Stimulated activated CD4-positive, alpha-beta T cell treated with anti-CD3 and anti-CD28 coated beads, Interleukin-4, amount 100 ng/mL, for 4 hours (primary cell): ENCODE measurements at places on chromosomes 5 and 9.
A peak's percentile ranks its signal among the peaks of the same experiment; 100 is the strongest.

- no peak for DNase-seq
Observed at GRCh38 chr5:11851416-11851815, 52.8 kb downstream of the CTNND2 start.

DNA sequence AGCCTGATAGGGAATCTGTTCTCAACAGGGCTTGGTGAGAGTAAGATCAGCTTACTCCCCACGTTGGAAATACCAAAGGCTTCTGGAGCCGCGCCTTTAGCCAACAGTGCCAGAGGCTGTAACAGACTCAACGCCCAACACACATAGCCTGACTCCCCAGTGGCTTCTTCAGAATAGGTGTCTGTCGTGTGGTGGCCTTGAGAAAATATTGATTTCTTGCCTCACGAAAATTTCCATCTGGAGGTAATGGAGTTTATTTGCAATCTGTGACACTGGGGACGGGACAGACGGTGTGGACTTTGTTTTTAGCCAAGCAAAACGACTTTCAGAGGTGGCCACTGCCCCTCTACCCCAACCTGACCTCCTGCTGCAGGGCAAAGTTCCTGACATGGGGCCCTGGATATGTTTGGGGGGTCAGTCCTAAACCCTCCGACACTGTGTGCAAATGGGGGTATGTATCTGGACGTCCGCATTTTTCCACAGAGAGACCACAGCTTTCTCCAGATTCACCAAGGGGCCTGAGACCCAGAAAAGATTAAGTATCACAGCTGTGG, 189.3 kb downstream of the CDK5RAP2 start:
- DNase-seq, result no peak

- no peak for DNase-seq
Observed at GRCh38 chr9:123753016-123753415, 176.9 kb downstream of the DENND1A start.

DNA sequence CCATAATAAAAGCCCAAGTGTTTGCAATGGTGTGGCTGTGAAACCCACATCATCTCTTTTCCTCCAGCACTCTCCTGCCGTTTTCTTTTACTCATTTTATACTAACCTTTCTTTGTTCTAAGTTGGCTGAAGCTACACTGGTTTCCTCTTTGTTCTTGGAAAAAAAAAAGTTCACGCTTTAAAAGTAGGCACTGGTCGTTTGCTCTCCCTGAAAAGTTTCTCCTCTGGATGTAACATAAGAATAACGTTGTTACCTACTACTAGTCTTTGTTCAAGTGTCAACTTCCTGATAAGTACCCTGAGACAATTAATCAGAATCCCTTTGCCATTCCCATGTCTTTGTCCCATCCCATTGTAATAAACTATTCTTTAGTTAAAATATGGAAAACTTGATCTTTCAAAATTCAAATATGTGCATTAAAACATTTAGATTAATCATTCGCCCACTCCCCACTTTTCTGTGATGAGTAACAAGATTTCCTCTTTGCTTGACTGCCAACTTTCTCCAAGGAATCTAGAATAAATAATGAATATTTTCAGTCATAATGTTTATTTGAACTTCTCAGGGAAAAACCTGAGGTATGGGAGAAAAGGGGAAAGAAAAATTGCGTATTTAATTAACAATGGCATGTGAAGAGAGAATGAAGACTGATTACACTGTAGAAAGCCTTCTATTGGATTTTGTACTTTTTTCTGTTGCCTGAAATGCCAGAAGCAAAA, 454.3 kb upstream of the CTNND2 start:
- no peak for DNase-seq

- DNase-seq, result no peak
Observed at GRCh38 chr9:118281772-118282171, 577.6 kb downstream of the TLR4 start.

DNA sequence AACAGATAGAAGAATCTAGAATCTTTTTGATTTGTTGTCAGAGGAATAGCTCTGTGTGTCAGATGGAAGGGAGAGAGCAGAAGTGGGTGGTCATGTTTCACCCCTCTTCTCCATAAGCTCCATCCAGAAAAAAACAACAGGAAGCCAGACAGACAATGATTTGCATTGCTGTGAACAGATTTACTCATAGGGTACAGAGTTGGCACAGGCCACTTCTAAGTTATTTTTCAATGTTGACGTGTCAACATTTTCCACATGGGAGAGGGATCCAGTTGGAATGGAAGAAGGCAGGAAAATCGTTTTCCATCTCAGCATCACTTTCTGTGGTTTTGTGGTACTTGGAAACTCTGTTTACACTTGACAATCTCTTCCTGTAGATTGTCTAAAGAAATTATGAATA, 86.7 kb downstream of the INSYN2B start:
- DNase-seq, result no peak

DNA sequence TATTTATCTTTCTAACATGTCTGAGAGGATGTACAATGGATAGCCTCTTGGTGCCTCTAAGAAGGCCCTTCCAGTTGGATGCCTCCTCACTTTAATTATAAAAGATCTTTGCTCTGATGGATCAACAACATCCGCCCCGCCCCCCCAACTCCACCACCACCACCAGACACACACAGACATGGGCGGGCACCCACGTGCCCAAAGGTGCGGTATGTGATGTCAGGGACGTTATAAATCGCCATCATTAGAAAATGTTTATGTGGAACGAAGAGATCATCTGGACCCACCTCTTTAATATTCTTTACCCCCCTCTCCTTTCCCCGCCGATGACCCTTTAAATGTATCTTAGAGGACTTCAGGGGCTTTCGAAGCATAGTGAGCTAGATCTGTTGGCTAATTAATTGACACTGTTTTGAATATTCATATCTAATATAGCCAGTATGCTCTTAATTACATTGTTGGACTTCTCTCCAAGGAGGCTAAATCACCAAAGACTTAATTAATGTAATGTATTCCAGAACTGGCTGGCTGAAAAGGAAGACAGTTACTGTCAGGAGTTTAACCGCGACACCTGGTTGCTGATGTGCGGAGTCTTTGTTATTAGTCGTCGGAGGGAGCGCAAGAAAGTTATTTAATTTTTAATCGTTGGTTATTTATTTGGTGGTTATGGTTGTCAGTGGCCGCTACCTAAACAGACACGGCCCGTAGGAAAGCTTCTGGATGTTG, 6.1 kb upstream of the FOXB2 start:
- no peak for DNase-seq

DNA sequence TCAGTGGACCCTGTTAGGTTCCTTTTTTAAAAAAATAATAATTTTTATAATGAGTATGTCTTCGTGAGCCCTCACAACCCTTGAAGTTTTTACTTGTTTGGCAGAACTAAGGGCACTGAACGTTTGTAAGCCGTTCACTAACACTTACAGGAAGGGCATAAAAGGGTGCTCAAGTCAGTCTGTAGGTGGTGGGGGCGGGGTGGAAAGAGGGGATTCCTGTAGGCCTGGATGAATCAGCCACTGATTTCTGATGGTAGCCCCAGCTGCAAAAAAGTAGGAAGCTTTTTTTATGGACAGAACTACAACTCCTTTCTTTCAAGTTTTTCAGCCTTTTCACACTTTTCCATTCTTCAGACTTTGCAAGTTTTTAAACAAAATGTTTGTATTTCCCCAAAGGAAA, 35.8 kb downstream of the PIK3R1 start:
- DNase-seq, result peak; percentile 76

GRCh38 chr5:16994565-16994964, 58.5 kb upstream of the MYO10 start:
- DNase-seq, result no peak

DNA sequence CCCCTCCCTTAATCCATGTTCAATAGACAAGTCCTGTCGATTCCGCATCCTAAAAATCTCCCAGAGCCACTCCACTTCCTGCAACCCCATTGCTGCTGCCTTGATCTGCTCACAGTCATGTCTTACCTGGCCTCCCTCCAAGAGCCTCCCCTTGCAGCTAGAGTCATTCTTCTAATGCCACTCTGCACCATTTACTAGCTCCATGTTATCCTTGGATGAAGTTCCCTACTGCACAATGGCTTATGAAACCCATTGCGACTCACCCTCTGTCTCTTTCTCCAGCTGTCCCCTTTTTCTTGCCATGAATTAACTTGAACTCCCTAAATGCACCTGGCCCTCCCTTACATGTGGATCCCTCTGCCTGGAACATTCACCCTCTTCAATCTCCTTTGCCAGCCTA, 39.5 kb downstream of the MEGF10 start:
- DNase-seq, result no peak

GRCh38 chr5:83552275-83552674, 80.7 kb downstream of the VCAN start:
- no peak for DNase-seq

GRCh38 chr9:18317896-18318295, 156.1 kb upstream of the ADAMTSL1 start:
- no peak for DNase-seq

DNA sequence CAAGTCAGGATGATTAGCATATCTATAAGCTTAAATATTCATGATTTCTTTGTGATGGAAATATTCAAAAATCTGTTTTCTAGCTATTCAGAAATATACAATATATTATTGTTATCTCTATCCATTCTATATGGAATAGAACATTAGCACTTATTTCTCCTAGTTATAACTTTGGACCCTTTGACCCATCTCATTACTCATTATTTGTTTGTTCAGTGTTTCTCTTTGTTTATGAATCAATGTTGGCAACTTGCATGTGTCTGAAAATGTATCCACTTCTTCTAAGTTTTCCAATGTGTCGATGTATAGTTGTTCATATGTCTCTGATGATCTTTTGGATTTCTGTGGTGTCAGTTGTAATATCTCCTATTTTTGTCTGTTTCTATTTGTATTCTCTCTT, 1059.3 kb downstream of the CDH9 start:
- no peak for DNase-seq

GRCh38 chr5:149089796-149090195, 26.9 kb upstream of the SH3TC2 start:
- no peak for DNase-seq

GRCh38 chr9:13942695-13943094, 371.2 kb downstream of the NFIB start:
- DNase-seq, result no peak

DNA sequence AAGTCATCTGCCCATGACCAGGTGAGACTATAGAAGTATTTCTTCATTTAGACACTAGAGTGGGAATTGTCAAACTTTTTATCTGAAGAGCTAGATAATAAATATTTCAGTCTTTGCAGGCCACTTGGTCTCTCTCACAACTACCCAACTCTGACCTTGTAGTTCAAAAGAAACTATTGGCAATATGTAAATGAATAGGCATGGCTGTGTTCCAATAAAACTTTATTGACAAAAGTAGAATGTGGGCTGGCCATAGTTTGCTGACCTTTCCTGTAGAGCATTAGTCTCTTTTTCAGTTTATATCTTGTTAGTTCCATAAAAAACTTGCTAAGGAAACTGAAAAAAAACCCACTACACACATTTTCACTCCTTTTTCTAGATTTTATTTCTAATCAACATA, 535.5 kb downstream of the PRR16 start:
- DNase-seq, result no peak

DNA sequence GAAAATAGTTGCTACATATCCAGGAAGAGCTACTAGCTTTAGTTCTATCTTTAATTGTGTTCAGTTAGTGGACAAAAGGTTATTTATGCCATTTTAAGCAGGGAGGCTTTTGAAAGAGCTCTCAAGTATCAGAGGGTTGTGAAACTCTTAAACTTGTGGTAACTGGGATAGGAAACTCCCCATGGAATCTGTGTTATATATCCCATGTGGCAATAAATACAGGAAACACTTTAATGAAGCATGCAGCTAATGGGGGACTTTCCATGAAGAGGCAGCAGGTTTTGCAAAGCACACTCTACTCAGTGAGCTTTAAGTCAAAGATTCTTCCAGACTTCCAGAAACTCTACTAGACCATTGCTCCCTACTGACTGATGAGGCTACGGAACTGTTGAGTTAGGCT, 805.0 kb upstream of the C9orf72 start:
- DNase-seq, result no peak

DNA sequence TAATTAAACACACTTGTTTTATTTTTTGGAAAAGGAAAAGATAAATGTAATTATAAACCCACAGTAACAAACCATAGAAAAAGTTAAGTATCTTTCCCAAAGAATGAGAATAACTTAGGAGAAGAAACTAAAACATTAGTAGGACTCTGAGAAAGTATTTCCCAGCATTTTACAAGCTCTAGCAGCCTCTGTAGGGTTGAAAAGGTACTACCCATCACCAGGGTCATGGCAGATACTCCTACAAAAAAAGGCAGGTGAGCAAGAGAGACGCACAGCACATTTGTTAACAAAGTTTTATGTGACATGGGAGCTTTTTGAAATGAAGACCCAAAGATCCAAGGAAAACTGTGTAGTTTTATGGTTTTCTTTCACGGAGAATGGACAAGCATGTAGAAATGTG, 77.7 kb upstream of the FAM169A start:
- no peak for DNase-seq

GRCh38 chr9:124513376-124513994, 6.3 kb upstream of the NR5A1 start:
- DNase-seq, result no peak

DNA sequence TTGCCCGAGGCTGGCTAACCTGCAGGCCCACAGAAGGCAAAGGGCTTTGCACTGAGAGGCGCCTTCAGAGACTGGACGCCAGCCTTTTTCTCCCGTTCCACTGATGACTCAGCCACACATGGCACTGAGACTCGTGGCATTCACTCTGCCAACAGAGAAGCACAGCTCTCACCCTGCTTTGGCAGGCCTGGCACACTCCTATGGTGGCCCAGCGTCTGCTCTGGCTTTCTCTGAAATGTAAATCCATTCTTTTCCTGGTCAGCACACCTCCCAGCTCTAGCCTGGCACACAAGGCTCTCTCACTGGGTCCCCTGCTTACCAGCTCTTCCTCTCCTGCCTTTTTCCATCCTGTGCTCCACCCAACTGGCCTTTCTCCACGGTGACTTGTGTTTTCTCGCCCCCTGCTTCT, 5.9 kb upstream of the MELK start:
- DNase-seq, result no peak

- no peak for DNase-seq
Observed at GRCh38 chr5:52805615-52806014, 17.9 kb downstream of the ITGA1 start.

GRCh38 chr5:11527652-11528349, 376.4 kb downstream of the CTNND2 start:
- no peak for DNase-seq

DNA sequence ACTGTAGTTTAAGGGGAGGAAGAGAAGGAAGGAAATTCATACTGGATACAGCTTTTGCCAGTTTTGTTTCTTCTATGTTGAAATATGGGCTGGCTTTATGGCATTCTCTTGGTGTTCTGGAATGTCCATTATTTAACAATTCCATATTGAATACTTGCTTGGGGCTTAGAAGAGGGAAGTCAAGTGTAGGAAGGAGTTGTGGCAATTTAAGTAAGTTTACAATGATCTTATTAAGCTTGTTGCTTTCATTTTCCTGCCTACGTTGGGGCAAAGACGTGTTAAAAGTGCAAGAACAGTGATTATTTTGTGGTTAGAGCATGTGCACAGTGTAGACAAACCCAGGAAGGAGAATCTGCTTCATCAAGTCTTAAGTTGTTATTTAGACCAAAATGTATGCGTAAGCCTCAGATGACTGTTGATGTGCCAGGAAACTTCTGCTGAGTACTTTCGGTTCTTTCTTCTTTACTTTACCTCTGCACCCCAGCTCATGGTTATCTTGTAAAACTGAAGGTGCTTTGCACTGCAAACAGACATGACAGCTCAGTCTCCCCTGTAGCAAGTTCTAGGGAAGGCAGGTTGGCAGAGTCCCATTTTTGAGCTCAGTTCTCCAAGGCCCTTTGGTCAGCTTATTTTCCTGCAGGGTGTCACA, 75.8 kb downstream of the F2RL2 start:
- DNase-seq, result no peak

- no peak for DNase-seq
Observed at GRCh38 chr9:86822006-86822801, 125.1 kb downstream of the GAS1 start.
